ENCODE measurements at places on chromosomes 16 and 17.

DNA sequence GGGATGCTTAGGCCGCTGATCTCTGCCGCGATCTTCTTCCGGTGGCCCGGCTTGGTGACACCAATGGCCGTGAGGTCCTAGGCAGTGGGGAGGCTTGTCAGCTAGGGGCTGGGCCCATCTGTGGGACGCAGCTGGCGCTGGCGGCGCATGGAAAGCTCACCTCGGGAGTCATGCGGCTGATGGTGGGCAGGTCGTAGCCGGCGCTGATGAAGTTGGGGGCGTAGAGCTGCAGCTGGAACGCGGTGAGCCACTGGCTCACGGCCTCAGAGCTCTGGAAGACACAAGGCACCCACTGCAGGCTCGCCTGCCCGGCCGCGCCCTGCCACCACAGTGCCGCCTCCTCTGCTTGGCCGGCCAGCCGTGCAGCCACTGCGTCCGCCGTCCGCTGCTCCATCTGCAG is 12.7 kb downstream of the CASKIN1 start:
- no peak for DNase-seq

DNA sequence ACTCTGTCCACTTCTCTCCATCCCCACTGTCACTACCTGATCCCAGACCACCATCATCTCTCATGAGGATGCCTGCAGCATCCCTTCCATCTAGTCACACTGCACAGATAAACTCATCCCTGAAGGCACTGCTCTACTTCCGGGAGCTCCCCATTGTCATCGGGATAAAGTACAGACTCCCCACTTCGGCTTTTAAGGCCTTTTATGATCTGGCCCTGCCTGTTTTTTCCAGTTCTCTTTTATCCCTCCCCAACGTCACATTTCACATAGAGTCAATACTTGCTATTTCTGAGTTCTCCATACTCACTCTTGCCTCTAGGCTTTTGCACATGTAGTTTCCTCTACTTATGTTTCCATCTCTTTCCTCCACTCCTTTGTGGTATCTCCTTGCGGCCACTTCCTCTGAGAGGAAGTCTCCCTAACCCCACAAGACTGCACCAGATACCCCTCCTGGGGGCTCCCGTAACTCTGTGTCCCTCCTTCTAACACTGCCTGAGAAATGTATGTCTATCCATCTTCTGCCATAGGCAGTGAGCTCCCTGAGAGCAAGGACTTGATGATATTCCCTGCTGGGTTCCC is 66.9 kb downstream of the COPRS start:
- no peak for DNase-seq

GRCh38 chr16:72845322-72846020 is 202.5 kb downstream of the ZFHX3 start:
- DNase-seq, result no peak

DNA sequence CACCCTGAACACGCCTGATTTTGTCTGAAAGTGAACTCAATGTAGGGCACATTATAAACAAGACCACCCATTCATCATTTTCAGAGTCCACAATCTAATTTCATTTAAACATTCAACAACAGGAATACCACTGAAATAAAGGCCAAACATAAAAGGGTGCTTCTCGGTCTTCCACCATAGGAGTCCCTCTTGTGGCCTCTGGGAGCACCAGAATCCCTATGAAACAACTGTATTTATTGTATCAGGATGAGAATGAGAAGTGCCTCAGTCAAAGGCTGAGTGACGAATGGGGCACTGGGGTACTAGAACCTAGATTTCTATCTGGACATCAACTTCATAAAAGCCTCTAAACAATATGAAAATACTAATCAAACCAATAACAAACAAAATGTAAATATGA is 40.4 kb downstream of the NXPH3 start:
- no peak for DNase-seq

DNA sequence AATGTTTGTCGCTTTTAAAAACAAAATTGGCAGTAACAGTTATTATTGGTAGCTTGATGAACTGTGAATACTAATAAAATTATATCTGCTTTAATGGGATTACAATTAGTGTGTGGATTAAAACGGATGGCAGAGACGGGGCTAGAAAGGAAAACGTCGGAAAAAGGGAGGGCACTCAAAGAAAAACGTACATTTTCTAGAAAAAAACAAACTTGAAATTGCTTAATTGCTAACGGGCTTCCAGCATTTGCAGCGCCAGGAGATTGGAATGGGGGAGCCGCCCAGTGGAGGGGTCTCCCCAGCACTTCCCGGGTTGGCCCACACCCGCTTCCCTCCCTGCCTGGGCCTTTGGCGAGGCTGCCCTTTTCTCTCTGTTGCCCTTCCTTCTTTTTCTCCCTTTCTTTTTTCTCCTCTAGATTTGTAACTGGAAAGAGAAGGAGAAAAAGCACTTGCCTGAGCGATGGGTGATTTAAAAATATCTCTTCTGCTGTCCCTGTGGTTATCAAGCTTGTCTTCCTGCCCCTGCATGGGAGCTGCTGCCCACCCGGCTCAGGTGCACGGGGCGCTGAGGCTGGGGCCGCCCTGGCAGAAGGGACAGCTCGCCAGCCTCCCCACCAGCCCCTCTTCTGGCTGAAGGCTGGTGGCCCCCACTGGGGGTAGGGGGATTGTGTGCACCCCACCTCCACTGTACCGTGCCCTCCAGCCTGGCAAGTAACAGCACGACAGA is 5.9 kb downstream of the BAHCC1 start:
- DNase-seq, result no peak

DNA sequence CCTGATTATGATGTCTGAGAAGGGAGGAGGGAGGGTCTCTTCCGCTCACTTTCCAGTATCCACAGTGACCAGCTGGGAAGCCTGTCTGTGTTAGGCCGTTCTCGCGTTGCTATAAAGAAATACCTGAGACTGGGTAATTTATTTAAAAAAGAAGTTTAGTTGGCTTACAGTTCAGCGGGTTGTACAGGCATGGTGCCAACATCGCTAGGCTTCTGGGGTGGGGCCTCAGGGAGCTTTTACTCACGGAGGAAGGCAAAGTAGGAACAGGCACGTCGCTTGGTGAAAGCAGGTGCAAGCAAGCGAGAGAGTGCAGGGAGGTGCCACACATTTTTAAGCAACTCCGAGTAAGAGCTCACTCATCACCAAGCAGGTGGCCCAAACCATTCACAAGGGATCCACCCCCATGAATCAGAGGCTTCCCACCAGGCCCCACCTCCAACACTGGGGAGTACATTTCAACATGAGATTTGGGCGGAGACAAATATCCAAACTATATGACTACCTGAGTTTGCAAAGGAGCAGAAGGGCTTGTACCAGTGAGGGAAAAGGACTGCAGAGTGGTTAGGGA is 137.5 kb downstream of the CCDC182 start:
- DNase-seq, result no peak

GRCh38 chr17:63523253-63523855 is at the start of gene KCNH6:
Gene KCNH6 (plus strand): TSS chr17:63523358. CDS start chr17:63523414, 56 bp downstream.
- no peak for DNase-seq

DNA sequence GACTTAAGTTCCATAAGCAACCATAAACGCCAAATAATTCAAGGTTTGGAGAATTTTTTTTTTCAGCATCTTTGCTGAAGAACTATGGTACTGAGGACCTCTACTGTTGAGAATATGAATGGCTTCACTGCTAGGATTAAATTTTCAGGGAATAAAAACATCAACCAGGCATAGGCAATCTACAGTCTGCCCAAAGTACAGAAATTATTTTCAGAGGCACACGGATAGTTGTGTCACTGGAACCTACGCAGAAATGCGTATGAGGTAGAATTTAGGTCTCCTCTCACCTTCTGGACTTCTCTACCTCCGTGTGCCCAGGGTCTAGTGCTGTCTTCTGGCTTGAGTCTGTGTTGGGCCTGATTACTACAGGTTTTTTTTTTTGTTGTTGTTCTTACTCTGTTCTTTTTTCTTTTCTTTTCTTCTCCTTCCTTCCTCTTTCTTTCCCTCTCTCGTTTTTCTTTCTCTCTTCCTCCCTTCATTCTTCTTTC is 39.7 kb downstream of the NACA2 start:
- DNase-seq, result no peak

GRCh38 chr17:28763137-28763799 is 19.5 kb downstream of the TRAF4 start:
- DNase-seq, result no peak

DNA sequence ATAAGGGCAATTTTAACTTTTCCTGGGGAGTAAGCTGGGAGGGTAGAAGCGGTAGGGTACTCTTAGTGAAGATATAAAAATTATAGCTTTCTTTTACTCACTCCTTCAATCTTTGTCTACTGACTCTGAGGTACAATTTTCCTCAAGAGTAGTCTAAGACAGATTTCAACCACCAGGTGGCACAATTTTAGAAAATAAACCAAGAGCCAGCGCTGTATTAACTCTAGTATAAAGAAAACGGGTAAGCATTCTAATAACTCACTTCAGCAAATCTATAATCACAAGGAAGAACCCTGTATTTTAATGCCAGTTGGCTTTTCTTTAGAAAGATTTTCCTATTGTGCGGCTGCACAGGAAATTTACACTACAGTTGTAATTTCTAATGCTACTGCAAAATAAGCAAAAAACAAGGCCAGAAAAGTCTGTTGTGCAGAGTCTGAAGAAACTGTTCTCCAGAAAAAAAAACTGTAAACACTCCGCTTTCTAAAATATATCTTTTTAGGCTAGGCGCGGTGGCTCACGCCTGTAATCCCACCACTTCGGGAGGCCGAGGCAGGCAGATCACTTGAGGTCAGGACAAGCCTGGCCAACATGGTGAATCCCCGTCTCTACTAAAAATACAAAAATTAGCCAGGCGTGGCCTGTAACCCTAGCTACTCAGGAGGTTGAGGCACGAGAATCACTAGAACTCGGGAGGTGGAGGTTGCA is 1.9 kb downstream of the CMC2 start:
- DNase-seq, result no peak

DNA sequence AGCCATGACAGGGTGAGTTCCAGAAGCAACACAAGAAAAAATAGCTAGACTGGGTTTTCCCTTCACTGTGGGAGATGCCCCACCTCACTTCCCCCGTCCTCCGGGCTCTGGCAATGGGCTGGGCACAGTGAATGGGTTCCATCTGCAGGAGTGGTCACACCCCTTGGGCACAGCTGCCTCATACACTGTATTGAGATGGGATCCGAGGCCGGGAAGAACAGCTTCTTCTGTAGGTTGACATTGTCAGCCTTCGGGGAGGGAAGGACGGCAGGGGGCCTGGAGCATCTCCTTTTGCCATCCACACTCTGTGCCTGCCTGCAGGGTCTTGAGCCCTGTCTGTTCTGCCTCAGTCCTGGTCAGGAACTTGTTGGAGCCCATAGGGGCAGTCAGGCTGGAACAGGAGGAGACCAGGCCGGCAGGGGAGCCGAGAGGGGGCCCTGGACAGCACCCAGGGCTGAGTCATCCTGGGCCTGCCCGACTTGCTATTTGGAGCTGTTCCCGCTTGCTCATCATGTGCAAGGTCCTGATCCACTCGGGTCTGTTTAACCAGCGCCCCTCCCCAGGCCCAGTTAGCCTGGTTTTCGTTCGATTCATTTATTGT is 286.7 kb downstream of the SEC14L1 start:
- no peak for DNase-seq

GRCh38 chr17:78124081-78124835 is 4.3 kb downstream of the TMC6 start:
- DNase-seq, result no peak

DNA sequence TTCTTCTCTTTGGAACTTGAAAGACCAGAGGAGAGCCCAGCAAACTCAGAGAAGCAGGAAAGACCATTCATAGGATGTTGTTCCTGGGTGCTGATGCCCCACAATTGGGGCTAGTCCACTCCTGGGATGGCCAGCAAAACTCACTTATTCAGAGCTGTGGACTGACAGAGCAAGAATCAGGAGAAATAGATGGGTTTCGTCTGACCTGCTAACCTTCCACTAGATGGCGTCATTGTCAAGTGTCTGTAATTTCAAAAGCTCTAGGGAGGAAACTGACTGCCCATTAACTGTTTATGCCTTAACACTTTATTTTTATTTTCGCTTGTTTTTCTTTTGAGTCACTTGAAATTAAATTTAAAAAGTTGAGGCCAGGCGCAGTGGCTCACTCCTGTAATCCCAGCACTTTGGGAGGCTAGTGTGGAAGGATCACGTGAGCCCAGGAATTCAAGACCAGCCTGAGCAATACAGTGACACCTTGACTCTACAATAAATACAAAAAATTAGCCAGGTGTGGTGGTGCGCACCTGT is 28.7 kb upstream of the MILR1 start:
- no peak for DNase-seq

DNA sequence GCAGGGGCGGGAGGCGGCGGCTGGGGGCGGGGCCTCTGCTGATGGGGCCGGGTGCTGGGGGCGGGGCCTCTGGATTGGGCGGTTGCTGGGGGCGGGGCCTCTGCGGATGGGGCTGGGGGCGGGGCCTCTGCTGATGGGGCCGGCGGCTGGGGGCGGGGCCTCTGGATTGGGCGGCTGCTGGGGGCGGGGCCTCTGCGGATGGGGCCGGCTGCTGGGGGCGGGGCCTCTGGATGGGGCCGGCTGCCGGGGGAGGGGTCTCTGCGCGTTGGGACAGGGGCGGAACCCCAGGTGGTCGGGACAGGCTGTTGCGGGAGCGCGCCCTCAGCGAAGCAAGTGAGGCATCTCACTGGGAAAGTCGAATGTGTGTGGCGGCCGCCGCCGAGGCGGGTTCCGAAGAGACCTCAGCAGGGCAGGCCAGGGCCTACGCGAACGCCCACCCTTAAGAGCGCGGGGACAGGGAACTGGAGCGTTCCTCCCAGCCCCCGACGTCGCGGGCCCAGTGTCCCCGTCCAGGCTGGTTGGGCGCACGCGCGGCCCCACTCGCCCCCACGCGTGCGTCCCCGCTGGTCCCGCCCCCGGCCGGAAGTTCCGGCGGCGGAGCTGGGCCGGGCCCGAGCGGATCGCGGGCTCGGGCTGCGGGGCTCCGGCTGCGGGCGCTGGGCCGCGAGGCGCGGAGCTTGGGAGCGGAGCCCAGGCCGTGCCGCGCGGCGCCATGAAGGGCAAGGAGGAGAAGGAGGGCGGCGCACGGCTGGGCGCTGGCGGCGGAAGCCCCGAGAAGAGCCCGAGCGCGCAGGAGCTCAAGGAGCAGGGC is at the start of gene STUB1:
STUB1 (plus strand) TSS at position 597 of the 811 bp plus-strand sequence; CDS start at position 713, 116 bp downstream.
- DNase-seq, result peak; percentile 90

- peak; percentile 81 for DNase-seq
These were observed 62.3 kb downstream of the VPS53 start for GRCh38 chr17:652314-652713.

DNA sequence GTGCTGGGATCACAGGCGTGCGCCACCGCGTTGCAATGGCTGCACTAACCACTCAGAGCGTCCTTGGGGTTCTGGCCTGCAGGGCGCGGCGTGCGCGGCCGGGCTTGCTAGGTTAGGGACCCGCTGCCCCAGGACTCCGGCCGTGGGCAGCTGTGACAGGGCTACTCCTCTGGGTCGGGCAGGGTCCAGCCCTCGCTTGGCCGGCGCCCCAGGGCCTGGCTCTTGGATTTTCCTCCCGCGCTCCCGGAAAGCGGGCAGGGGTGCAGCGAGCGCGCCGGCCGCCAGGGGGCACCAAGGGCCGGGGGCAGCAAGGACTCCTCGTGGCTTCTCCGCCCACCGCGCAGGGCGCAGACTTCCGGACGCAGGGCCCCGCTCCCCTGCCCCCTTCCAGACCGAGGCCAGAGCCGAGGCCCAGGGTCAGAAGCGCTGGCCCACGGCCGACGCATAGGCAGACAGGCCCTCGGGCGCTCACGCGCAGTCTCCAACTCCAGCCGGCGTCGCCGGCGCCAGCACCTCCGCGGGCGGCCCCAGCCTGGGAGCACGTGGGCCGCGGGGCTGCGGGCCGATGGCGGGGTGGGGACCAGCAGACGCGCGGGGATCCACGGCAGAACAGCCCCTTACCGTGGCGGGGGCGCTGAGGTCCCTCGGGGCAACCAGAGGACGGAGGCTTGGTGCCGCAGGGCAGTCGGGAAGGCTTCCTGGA is 355 bp downstream of the TLE7 start:
- DNase-seq, result no peak

- no peak for DNase-seq
These were observed 94.8 kb downstream of the RMI2 start for GRCh38 chr16:11439790-11440656.
